ENCODE measurements at places on chromosomes 16 and 17. TPM values are rescaled to one million over a fixed set of nuclear protein-coding genes. Genes with fewer than 3 reads are reported as not detected.

The TNP2 gene
- not detected for total RNA-seq

The CPHXL2 gene
- total RNA-seq, result not detected

The NPIPB8 gene
- total RNA-seq, result 0.90 TPM

The NSMCE1 gene
- total RNA-seq, result 118 TPM

The QRICH2 gene
- total RNA-seq, result 1.7 TPM

The WFIKKN2 gene
- total RNA-seq, result not detected

The RHBDL3 gene
- 0.38 TPM for total RNA-seq

The SPATA22 gene
- total RNA-seq, result 0.36 TPM

The LGALS9B gene
- not detected for total RNA-seq

The ZNF319 gene
- 10.1 TPM for total RNA-seq

The UNC13D gene
- 165 TPM for total RNA-seq

The GNG13 gene
- total RNA-seq, result not detected

The WBP2 gene
- 47.8 TPM for total RNA-seq

The CEP95 gene
- 31.7 TPM for total RNA-seq

The SLC7A6 gene
- 99.4 TPM for total RNA-seq

The THRA gene
- 11.6 TPM for total RNA-seq

The CCL4L2 gene
- total RNA-seq, result 831 TPM

The KRTAP1-1 gene
- total RNA-seq, result not detected

The GALR2 gene
- 3.1 TPM for total RNA-seq

The CCL17 gene
- total RNA-seq, result 5.3 TPM

The ACAP1 gene
- 241 TPM for total RNA-seq

The OSGIN1 gene
- 0.71 TPM for total RNA-seq

The CARD14 gene
- not detected for total RNA-seq

The CCL13 gene
- not detected for total RNA-seq

The KLHL10 gene
- total RNA-seq, result 0.17 TPM

The ERBB2 gene
- total RNA-seq, result 3.5 TPM

The CLDN6 gene
- not detected for total RNA-seq

The TRAPPC2L gene
- 97.2 TPM for total RNA-seq

The PYDC1 gene
- not detected for total RNA-seq

The PNPO gene
- total RNA-seq, result 57.8 TPM

The EPX gene
- total RNA-seq, result not detected

The FOXF1 gene
- not detected for total RNA-seq

The DNAH2 gene
- 0.23 TPM for total RNA-seq

The ATP2C2 gene
- not detected for total RNA-seq

The EVPL gene
- 0.10 TPM for total RNA-seq

The PAM16 gene
- 72.6 TPM for total RNA-seq

The KIF18B gene
- total RNA-seq, result 35.7 TPM

The EFCAB5 gene
- total RNA-seq, result 0.69 TPM

Data from activated CD8-positive, alpha-beta memory T cell treated with anti-CD3 and anti-CD28 coated beads for 36 hours (primary cell).